ENCODE measurements at places on chromosomes 3 and 15.

GRCh38 chr3:14899993-14900618 is 47.3 kb upstream of the NR2C2 start:
- no peak for DNase-seq

GRCh38 chr3:54966979-54967378 is 39.1 kb upstream of the LRTM1 start:
- no peak for DNase-seq

DNA sequence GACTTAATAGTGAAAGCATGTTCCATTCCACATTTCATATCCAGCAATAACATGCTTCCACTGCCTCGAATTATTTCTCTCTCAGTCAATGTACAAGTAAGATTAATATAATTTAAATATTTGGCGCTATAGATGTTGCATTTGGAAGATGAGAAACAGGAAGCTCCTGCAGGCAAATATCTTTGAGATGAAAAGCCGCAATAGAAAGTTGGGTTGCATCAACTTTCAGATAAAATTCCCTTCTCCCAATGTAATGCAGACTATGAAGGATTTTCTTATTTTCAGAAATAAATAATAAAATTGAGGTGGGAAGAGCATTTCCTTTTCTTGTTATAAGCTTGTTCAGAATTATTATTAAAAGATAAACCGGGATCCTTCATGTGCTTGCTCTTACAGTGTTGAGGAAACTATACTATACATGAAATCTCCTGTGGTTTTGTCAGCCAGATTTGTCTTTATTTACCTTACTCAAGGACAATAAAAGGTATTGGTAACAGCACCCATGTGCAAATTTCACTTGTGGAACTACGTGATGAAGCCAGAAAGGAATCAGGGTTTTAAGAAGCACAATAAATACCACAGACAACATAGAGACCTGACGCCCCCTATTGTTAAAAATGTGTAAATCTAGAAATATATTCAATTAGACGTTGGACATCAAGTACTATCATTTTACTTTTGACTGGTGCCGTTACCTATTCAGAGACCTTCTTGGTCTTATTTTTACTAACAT is 307.0 kb downstream of the ARPP21 start:
- DNase-seq, result no peak

DNA sequence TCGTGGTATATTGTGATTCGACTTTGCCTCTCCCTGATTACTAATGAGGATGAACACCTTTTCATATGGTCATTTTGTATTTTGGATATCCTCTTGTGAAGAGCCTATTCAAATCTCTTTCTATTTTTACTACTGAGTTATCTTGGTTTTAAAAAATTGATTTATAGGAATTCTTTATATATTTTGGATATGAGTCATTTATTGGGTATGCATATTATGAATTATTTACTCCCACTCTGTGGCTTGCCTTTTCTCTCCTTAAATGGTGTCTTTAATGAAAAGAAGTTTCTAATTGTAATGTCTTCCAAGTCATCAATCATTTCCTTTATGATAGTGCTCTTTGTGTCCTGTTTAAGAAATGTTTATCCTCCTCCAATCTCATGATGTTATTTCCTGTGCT is 191.5 kb upstream of the DPH6 start:
- no peak for DNase-seq

GRCh38 chr3:68855620-68856019 is 76.7 kb downstream of the TAFA4 start:
- DNase-seq, result no peak

- no peak for DNase-seq
Observed at GRCh38 chr15:57563416-57563815, 28.3 kb upstream of the MYZAP start.

DNA sequence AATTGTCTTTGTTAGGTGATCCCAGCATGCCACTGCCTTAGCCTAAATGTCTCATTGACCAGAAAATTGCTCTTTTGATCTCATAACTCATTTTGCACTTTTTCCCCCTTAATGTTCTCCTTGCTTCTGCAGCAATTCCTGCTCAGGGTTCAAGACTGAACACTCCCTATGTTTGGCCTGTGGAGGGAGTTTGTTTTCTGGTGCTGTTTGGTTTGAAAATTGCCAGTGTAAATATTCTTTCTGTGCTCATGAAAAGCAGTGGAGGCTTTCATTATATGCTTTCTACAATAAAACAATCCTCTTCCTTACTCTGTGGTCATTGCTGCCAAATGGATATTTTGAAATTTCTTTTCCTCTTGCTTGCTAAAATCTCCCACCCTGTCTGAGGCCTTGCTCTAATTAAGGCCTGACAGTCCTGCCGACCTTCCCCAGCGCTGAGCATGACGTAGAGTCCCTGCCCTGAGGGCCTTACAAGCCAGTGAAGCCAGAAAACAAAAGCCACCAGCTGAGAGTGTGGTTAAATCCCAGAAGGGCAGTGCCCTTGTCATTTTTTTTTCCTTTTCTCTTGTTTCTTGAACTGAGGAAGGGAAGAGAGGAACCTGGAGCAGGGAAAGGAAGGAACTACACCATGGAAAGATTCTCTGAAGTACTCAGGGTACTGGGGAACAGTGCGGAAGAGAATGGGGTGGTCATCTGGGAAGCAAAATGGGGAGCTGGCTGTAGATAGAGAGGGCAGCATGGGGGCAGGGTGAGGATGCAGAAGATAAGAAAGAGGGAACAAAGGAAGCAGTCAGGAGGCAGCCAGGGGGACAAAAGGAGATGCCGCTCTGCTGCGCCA is 24.8 kb downstream of the ZBTB38 start:
- peak; percentile 13 for DNase-seq

GRCh38 chr15:46996359-46996758 is 720.9 kb upstream of the SEMA6D start:
- DNase-seq, result no peak

DNA sequence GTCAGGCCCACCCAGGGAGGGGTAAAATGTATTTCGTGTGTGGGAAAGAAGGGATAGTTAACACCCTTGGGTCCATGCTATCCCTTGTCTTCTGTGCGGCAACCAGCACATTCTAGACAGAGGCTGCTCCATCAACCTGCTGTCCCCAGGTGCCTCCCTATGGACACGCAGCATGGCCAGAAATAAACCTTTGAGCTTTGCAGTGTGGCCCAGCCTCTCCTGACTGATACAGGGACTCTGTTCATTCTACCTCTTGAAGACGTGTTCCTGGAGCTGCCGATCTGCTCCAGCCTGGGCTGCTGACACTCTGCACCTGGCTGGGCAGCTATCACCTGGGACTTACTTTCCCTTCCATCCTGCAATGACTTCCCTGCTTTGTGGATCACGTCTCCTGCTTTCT is 4.1 kb upstream of the KLF13 start:
- DNase-seq, result no peak

DNA sequence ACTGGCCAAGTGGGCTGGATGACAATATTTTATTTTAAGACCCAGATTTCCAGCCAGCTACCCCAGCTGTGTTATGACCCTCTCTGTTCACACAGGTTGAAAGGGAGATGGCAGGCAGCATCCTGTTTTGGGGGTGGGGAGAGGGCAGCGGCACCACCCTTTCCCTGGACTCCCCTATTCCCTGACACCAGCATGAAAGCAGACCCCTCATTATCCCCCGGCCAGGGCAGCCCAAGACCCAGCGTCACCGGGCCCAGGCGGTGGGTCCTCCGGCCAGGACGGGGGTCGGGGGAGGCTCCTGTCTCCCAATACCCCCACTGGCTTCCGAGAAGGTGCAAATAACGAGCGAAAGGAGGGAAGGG is 127.6 kb upstream of the MEF2A start:
- no peak for DNase-seq

- DNase-seq, result no peak
Observed at GRCh38 chr3:53773021-53773436, 73.2 kb downstream of the CHDH start.

GRCh38 chr15:73994912-73995622 is 551 bp downstream of the PML start:
- DNase-seq, result no peak

- no peak for DNase-seq
Observed at GRCh38 chr3:11346416-11346815, 74.2 kb downstream of the ATG7 start.

DNA sequence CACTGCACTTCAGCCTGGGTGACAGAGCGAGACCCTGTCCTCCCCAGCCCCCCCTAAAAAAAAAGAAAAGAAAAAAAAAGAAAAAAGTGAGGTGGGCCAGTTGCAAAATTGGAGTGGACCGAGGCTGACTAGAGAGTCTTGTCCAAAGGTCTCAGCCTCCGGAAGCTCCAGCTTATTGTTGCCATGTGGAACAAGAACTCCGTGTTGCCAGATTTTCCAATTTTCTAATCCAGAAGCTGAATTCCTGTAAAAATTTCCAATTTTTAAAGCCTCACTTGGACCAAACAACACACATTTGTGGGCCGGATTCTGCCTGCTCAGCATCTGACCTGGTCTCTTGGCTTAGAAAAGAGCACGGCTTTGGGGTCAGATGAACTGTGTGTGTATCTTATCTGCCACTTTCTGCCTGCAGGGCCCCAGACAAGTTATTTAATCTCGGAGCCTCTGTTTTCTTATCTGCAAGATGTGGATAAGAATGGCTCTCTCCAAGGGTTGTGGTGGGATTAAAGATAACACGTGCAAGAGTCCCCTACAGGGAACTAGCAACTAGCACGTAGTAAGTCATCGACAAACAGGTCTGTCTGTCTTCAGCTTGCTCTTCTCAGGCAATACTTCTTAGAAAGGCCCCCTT is 73.7 kb upstream of the TLE3 start:
- DNase-seq, result no peak

- DNase-seq, result no peak
Observed at GRCh38 chr3:39434574-39434973, 28.1 kb downstream of the RPSA start.
